ENCODE measurements at places on chromosomes 7 and 10. TPM values are rescaled to one million over a fixed set of nuclear protein-coding genes. Genes with fewer than 3 reads are reported as not detected.

The TCTN3 gene
- 44.6 TPM for total RNA-seq

The NEUROG3 gene
- not detected for total RNA-seq

The PDE6C gene
- total RNA-seq = not detected

The C10orf67 gene
- 0.07 TPM for total RNA-seq

The ZNF783 gene
- total RNA-seq = 27.4 TPM

All from activated CD4-positive, alpha-beta T cell treated with anti-CD3 and anti-CD28 coated beads, Interleukin-2, amount 10 ng/mL, durations not matched to agents 24 days and 14 days (primary cell).